Activated CD8-positive, alpha-beta memory T cell treated with anti-CD3 and anti-CD28 coated beads for 1 hour (primary cell): ENCODE measurements at places on chromosomes 2 and 18.

GRCh38 chr2:404581-404980 lies 116.7 kb upstream of the ALKAL2 start:
- no peak for DNase-seq

DNA sequence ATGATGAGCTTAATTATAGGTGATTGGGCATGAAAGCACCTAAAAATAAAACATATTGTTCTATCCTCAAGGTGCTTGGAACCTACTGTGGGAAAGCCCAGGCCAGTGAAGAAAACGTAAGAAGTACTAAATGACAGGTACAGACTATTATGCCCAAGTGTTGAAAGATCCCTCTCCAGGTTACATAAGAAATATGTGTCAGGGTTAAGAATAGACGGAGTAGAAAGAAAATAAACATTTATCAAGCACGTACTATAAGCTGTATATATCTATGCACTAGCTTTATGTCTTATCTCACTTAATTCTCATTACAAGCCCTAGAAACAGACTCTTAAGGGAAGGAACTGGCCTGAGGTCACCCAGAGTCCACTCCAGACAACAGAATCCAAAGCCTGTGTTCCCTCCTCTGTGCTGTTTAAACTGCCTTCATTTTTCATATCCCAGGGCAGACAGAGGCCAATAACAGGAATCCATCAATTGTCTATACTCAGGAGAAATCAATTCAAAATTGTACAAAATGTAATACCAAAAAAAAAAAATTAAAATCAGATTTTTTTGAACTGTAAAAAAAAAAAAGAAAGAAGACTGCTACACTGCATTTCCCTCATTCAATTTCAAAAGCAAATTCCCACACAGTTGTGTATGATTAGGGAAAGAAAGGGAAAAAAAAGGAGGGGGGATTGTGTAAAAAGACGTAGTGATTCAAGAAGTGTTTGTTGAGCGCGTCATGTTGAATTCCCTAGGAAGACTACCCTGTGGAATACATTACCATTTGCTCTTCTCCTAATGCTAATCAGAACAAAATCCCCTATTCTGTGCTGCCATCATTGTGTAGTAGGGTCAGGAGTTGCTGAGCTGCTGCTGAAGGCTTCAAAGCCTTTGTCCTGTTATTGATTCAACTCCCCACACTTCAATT lies 156.3 kb downstream of the IRS1 start:
- DNase-seq: no peak

- DNase-seq: no peak
Measured at GRCh38 chr2:236702657-236703372, 133.2 kb downstream of the ACKR3 start.

DNA sequence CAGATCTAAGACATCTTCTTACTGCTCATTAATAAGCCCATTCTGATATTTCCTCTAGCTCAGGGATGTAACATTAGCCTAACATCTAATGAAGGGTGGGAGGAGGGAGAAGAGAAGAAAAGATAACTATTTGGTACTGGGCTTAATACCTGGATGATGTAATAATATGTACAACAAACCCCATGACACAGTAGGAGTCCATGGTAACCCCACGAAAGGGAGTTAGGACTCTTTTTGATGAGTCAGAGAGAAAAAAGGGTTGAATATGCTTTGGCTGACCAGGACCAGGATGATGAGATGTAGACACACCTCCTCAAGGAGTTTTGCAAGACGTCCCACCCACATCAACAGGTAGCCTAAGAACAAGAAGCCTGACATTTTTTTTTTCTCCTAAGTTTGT lies 34.4 kb upstream of the DLX2 start:
- DNase-seq: no peak

GRCh38 chr18:45198526-45198925 lies 416.8 kb upstream of the SLC14A2 start:
- no peak for DNase-seq

DNA sequence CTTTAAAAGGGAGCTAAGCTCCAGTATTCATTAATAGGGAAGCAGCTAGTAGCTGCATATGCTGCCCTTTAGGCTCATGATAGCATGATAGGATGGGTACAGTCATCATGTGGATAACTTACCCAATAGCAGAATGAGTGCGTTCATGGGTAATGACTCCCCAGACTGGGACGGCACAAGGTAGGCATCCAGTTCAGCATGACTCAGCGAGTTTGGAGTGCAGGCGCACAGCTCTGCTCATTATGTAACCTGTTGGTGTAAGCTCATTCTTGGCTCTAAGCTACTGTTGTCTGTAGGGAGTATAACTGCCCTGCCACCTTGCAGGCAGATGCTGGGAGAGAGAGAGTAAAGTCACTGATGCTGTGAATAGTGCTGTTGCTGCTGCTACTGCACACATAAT lies 209.2 kb upstream of the SYT4 start:
- no peak for DNase-seq

GRCh38 chr18:36624451-36625167 lies 204.2 kb downstream of the TPGS2 start:
- no peak for DNase-seq

- DNase-seq: no peak
Measured at GRCh38 chr2:68152681-68153347, 4.9 kb upstream of the PNO1 start.

DNA sequence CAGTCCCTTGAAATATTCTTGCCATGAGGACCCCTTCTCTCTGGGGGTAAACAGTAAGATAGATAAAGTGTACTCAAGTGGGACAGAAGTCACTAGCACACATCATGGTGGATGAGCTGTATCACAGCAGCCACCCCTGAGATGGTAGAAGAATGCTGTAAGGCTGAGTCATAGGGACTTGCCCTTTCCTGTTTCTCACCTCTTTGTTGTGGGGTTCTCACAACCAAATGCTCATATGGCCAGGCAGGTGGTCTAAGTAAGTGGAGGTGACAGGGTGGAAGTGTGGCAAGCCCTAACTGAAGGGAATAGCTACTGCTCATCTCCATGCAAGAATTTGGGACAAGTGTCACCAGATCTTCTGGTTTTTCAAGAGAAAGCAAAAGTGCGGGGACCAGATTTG lies 202.7 kb upstream of the SLC14A2 start:
- no peak for DNase-seq

- no peak for DNase-seq
Measured at GRCh38 chr2:238869-239268, 25.0 kb downstream of the SH3YL1 start.

- no peak for DNase-seq
Measured at GRCh38 chr2:241422350-241422749, 66.3 kb downstream of the FARP2 start.

DNA sequence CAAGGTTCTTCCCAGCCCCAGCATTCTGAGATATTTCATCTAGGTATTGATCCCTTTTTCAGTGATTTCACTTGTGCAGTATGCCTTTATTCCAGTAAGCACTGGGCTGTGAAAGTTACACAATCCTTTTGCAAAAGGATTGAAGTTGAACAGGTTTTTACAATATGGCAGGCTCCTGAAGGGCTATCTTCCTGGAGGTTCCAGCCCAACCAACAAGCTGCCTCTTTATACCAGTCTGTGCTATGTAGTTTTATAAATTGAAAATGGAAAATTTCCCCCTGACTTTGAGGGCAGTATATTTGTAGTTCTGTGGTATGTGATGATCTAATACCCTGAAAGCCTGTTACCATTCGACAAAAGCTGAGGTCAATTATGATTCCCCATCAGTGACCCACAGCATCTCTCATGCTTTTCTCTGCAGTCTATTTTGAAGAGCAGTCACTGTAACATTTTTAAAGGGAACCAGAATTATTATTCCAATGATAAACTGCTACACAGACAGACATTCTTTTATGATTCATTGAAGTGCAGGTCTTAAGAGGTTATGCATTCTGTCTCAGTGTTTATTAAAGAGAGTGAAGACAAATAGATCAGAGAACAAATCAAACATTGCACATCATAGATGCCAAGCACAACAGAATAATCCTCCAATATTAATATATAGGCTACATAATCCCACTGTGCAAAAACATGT lies 35.2 kb upstream of the STPG4 start:
- no peak for DNase-seq

GRCh38 chr2:176138923-176139660 lies 9.6 kb downstream of the HOXD8 start:
- no peak for DNase-seq

DNA sequence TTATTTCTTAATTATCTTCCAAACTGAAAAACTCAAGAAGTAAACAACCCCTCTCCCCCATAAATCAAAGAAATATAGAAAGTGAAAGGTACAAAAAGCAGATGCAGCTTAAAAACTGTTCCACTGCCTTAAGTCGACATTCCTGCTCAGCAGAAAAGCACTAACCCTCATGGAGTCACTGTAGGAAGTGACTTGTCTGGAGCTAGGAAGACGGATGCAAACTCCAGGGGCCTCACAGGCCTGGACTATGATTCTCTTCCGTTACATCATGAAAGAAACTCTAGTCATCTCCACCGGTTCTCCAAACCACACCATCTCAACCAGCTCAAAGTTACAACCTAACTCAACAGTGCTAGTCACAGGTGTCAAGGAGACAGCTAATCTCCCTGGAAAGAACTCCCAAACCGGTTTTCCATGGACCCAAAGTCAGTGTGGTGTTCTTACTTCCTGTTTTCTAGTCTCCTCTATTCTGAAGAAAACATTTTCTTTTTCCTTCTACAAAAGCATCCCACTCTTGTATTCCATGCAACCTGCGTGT lies 128.4 kb downstream of the PIEZO2 start:
- no peak for DNase-seq

DNA sequence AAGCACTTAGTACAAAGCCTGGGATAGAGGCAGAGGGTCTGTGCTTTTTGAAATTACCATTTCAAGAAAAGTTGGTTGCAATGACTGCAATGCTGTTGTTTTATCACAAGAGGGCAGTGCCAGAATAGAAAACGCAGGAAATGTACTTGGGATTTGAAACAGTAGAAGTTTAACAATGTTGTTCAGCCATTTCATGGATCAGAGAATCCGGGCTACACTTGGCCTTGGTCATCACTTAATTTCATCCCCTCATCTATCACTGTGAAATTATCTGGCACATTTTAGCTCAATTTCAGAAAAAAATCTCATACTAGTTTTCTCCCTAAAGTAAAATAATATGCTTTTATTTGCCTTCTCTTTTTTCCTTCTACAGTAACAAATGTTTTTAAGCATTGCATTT lies 70.8 kb downstream of the RAPGEF4 start:
- no peak for DNase-seq

DNA sequence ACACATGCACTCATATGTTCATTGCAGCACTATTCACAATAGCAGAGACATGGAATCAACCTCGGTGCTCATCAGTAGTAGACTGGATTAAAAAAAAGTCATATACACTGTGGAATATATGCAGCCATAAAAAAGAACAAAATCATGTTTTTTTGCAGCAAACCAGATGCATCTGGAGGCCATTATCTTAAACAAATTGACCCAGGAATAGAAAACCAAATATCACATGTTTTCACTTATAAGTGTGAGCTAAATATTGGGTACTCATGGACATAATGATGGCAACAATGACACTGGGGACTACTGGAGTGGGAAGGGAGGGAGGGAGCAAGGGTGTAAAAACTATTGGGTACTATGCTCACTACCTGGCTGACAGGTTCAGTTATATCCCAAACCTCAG lies 792.6 kb downstream of the EPHA4 start:
- no peak for DNase-seq

DNA sequence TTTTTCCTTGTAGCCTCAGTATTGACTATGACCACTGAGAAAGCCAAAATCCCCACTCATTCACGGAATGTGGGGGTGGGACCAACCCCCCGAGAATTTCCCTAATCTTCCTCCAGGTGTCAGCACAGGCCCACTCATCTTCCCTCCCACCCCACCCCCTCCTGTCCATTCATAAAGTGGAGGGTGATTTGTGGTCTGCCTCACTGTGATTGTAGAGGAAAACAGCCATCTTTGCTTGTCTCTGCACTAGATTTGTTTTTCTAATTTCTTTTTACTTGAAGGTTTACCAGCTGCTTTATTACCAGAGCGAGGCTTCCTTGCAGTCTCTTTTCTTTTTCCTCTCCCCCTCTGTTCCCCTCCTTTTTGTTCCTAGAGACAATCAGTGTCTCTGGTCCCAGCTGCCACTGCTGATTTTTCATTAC lies 171.8 kb downstream of the ICOS start:
- DNase-seq: no peak

DNA sequence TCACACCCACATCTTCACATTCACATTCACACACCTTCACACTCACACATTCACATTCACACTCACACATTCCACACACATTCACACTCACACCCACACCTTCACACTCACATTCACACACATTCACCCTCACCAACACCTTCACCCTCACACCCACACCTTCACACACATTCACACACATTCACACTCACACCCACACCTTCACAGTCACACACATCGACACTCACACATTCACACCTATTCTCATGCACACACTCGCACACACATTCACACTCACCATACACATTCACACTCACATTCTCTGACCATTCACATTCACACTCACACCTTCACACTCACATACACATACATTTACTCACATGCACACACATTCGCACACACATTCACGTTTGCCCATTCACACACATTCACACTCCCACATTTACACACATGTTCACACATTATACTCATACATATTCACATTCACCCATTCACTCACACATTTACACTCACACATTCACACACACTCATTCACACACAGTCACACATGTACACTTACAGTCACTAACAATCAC lies 62.7 kb downstream of the BIN1 start:
- DNase-seq: no peak

DNA sequence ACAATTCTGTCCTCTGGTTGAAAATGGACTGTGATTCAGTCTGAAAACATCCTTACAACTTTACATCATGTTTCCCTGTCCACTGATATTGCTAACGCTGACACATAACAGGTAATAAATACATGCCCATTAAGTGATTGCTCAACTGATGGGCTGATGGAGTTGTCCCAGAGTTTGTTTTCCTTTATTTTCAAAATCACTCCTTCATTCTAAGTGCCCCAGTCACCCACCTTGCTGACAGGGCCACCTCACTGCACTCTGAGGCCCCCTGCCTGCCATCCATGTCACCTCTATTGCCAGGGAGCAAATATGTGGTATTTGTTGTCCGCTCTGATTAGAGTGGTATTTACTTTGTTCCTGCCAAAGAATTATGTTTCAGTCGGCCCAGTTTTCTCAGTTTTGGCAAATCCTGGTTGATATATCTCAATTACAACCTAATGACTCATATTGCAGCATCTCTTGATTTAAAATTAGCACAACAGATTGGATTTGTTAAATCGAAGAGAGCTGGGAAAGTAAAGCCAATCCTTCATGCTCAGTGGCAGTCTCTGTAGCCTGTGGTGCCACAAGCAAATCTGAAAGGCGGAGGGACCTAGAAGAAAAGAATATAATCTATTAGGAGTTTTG lies 105.1 kb downstream of the RDH14 start:
- DNase-seq: no peak

GRCh38 chr2:233079953-233080835 lies 20.1 kb downstream of the INPP5D start:
- no peak for DNase-seq

DNA sequence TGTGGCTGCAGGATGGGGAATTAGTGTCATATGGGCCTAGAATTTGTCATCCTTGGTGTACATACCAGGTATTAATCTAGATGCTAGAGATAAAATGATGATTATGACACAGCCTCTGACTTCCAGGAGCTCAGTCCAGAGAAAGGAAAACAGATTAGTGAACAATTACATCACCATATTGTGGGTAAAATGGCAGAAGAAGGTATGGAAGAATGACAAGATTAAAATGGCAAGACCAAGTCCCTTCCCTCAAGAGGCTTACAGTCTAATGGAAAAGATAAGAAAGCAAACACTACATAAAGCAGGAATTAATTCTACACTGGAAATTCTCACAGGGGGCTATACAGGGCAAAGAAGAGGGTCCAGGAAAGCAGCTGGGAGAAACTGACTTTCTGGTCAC lies 25.9 kb upstream of the TYMS start:
- no peak for DNase-seq
